ENCODE measurements at places on chromosomes 12 and 14. TPM values are rescaled to one million over a fixed set of nuclear protein-coding genes. Genes with fewer than 3 reads are reported as not detected.

The OSGEP gene
- 18.1 TPM for polyA plus RNA-seq

The CACNA1C gene
- 34.6 TPM for polyA plus RNA-seq

The AEBP2 gene
- polyA plus RNA-seq, result 11.9 TPM

The RPL10L gene
- not detected for polyA plus RNA-seq

The FERMT2 gene
- 48.8 TPM for polyA plus RNA-seq

The AKAP6 gene
- polyA plus RNA-seq, result 15.8 TPM

The RNASE4 gene
- polyA plus RNA-seq, result 31.3 TPM

The KRT3 gene
- not detected for polyA plus RNA-seq

The SLC6A15 gene
- 0.02 TPM for polyA plus RNA-seq

The KRT72 gene
- not detected for polyA plus RNA-seq

The SMOC1 gene
- 13.4 TPM for polyA plus RNA-seq

The CD163L1 gene
- 0.66 TPM for polyA plus RNA-seq

The CMTM5 gene
- 13.9 TPM for polyA plus RNA-seq

GRCh38 chr12:19323805-19324204 lies 115.5 kb upstream of the AEBP2 start:
- DNase-seq, result no peak

DNA sequence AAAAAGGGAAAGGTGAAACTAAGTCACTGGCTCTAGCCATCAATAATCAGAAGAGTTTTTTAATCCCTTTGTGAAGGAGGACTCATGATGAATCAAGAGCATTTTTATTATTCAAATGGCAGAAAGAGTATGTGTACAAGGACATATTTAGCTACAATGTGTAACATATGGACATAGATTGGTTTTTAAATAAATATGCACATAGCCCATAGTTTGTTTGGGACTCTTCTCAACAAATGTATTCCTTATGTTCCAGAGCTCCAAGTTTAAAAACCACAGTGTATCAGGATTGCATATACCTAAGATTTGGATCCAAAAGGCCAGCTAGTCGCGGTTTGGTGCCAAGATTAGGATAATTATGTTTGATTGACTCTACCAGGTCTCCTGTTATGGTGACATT lies 104.2 kb downstream of the C12orf50 start:
- no peak for DNase-seq

GRCh38 chr14:100715803-100716202 lies 10.9 kb upstream of the DLK1 start:
- DNase-seq, result no peak

- DNase-seq, result no peak
Observed at GRCh38 chr12:76144245-76144549, 59.7 kb upstream of the NAP1L1 start.

DNA sequence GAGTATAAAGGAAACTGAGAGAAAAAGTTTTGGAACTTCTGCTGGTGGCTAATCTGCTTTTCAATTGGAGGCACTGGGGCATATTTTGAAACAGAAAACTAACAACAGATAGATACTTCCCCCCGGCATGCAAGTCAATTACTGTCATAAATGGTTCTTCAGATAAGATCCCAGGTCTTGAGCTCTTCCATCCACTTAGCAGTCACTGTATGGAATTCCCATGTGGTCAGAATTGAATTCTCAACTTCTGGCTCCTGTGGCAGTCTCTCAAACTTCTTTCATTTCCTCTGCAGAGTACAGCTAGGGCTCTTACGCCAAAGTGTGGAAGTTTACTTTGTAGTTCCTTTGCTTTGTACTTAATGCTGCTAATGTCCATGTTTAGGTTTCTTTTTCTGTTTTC lies 452.2 kb downstream of the IPO8 start:
- no peak for DNase-seq

- no peak for DNase-seq
Observed at GRCh38 chr14:76389841-76390240, 13.9 kb downstream of the ESRRB start.

- DNase-seq, result peak; percentile 75
Observed at GRCh38 chr12:123253641-123254459, 17.8 kb downstream of the CDK2AP1 start.

DNA sequence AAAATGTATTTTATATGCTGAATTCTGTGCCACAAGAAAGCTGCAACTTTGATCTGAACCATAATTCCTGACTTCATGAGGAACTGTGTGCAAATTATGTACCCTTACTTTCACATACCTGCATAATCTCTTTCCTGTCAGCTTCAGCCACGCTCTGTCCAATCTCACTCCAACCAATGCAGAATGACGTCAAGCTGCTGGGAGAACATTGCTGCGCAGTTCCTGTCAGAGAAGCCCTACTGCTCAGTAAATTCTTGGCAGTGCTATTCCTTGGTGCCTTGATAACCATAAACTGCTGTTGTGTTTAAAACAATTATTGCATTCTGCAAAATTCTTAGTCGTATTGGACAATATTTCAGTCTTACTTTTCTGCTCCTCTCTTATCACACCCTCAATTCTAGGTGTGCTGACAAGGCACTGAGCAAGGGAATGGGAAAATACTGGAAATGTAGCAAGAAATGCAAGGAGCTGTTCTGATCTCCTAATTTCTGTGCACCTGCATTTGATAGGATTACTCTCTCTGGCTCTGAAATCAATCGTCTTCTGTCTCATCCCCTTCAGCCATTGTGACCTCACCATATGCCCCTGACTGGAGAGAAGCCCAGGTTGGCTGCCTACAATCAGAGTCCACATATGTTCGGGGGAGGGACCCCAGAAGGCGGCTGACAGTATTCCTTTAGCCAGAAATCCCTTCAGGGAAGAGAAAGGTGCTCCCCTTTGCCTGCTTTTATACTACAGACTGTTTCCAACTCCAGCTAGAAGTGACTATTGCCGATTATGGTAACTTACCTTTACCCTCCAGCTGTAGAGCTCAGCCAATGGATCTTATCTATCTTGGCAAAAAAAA lies 274.9 kb upstream of the NOVA1 start:
- DNase-seq, result peak; percentile 77

DNA sequence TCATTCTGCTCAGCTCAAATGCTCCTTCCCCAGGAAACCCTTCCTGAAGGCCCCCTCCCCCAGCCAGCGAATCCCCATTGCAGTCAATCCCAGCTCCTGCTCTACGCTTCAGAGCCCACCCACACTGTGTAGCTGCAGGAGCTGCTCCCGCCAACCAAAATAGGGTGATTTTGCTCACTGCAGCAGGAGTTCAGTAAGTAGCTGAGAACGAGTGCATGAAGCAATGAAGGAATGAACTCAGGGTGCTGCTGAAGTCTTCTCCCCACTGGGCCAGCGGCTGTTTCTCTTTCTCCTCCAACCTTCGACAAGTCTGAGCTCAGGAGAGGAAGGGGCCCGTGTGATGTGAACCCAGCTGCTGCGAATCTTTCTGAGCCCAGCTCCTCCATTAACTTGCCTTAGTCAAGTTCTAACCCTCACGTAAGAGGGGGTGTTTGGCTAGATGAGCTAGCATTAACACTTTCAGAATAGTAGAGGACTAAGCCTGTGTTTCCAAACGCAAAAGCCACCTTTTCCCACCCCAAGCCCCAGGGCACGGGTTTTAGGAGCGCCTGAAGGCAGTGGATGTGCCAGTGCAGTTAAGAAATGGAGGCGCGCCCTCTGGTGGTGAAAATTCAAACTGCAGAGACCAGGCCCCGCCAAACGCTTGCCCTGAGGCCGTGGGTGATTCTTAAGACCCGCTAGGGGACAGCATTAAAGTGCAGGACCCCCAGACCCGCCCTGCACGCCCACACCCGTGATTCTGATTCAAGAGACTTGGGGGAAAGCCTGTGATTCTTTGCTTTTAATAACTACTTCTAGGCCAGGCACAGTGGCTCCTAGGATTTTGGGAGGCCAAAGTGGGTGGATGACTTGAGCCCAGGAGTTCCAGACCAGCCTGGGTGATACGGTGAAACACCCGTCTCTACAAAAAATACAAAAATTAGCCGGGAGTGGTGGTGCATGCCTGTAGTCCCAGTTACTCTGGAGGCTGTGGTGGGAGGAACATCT lies 11.9 kb upstream of the SERPINA4 start:
- DNase-seq, result peak; percentile 55

DNA sequence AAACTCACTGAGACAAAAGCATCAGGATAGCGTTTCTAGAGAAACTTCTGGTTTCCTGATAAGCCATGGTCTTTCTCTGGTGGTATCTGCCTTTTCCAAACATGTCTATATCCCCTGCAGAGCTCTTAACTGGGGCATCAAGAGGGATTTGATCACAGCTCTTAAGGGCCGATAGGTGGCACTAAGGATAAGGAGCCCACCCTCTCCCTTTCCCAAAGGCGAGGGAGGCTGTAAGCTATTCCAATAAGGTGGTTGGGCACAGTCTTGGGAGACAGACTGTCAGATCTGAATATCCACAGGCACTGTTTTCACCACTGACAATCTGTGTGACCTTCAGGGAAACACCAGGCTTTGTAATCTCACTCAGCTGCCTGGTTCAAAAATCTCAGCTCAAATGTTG lies 206.0 kb downstream of the ADGRD1 start:
- no peak for DNase-seq

DNA sequence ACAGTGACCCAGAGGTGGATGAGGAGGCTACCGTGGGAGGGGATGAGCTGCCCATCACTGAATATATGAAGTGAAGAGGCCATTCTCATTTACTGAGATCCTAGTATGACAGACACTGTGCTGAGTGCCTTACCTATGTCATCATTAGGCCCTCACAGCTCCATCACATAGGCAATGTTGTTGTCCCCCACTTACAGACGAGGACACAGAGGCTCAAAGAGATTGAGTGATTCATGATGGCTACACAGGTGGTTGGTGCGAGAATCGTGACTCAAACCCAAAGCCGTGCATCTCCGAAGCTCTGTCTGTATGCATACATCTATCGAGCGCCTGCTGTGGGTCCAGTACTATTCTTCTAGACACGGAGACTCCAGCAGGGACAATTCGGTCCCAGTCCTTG lies 5.9 kb upstream of the CCDC197 start:
- no peak for DNase-seq

DNA sequence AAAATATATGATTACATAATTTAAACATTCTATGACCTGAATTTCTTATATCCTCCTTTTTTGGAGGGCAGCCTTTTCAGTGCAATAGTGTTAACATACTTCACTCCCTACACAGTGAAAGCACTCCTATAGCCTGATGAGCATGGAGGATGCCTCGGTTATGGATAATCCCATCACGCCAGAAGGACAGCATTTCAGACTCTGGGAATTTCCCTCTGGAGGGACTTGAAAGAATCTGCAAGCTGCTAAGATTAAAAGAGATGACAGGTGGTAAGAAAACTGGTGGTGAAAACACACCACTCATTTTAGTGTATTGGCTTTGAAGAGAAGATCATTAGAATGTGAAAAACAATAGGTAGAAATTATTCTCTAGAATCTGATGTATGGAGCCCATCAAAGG lies 99.3 kb upstream of the LMNTD1 start:
- DNase-seq, result no peak

DNA sequence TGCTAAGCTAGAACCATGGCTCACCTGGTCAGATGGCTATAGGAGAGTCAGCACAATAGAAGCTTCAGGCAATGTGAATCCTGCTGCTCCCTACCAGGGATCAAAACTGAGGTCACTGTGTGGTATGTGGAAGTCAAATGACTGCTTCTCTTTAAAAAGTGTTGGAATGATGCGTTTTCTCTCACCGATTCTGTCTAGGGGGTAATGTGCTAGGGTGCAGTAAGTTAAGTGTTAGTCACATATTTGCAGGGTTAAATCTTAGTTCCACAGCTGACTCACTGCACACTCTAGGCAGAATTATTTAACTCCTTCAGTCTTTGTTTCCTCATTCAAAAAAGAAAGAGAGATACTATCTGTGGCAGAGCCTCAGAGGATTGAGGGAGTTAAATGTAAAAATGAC lies 696.6 kb downstream of the DIO2 start:
- no peak for DNase-seq

DNA sequence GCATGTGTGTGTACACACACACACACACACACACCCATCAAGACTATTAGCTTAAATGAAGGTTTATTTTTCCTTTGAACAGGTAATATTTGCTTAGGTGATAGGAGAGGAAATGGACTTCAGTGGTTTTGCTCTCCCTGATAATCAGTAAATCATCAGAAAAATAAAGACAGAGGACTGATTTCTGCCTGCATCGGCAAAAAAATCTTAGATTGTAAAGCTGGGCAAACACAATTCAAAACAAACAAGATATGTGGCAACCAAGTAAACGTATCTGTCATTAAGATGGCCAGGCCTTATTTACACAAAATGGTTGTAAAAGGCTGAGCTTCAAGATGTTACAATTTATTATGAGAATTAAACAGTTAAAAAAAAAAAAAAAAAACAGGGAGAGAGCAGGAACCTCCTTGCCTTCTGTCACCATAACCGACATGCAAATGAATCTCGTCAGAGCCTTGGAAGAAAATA lies 31.3 kb downstream of the PRKD1 start:
- no peak for DNase-seq

- no peak for DNase-seq
Observed at GRCh38 chr14:50676814-50677516, 8.9 kb upstream of the SAV1 start.

DNA sequence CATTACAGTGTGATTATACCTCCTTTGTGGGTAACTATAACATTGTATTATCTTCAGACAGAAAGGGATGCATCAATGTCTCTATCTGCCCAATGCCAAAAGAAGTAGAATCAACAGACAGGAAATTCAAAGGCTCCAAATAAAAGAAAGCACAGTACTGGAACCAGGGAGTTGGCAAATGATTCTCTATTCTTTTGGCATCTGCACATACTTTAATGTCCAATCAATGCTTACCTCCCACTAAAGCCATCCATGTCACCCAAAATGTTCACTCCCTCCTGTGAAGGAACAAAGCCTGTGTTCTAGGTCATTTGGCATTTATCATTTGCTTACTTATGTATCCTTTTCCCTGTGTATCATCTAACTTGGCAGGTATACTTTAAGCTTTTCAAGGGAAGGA lies 36.7 kb downstream of the KIF21A start:
- DNase-seq, result no peak

- no peak for DNase-seq
Observed at GRCh38 chr14:60681271-60681670, 32.0 kb upstream of the SIX1 start.

DNA sequence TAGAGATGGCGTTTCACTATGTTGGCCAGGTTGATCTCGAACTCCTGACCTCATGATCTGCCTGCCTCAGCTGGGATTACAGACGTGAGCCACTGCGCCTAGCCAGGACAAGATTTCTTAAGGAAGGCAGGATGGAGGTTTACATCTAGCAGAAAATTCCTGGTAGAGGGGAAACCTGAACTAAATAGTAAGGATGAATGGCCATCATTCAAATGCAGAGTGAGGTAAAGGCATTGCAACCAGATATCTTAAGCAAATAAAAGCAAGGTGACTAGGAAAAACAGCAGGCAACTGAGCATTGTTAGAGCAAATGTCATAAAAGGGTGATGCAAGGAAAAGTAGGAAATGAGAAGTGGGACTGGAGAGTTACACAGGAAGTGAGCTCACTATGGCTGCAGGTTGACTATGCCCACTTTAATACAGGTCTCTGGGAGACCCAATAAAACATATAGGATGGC lies 133.0 kb downstream of the SOX5 start:
- no peak for DNase-seq

GRCh38 chr12:88416786-88417185 lies 163.5 kb downstream of the KITLG start:
- DNase-seq, result no peak

DNA sequence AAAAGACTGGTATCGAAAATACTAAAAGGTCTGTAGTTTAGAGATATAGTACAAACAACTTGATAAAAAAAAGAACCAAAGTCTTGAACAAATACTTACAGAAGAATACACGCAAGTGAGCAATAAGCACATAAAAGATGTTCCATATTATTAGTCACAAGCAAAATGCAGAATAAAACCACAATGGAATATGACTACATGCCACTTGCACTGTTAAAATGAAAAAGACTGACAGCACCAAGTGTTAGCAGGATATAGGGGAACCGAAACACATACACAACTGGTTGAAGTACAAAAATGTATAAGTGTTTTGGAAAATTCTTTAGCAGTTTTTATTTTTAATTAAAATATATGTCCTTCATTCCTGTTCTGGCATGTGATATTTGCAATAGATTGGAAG lies 3.6 kb downstream of the CLEC2A start:
- no peak for DNase-seq

All from right cardiac atrium (tissue), 5 donors.